ENCODE measurements at places on chromosomes 5 and 9.
A peak's percentile ranks its signal among the peaks of the same experiment; 100 is the strongest.

DNA sequence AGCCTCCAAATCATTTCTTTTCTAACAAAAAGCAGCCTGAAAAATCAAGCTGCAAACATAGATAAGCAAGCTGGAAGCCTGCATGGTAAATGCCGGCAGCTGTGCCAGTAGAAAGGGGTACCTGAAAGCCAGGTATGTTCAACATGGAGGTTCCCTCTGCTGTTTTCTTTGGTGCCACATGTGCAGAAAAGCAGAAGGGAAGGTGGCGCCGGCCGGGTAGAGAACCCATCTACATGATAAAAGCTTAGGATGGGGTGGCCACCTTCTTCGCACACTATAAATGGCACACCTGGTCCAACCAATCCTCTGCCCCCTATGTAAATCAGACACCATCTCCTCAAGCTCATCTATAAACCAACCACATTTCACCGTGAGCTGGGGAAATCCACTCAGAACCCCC is 268.9 kb upstream of the IRX2 start:
- DNase-seq, result no peak

DNA sequence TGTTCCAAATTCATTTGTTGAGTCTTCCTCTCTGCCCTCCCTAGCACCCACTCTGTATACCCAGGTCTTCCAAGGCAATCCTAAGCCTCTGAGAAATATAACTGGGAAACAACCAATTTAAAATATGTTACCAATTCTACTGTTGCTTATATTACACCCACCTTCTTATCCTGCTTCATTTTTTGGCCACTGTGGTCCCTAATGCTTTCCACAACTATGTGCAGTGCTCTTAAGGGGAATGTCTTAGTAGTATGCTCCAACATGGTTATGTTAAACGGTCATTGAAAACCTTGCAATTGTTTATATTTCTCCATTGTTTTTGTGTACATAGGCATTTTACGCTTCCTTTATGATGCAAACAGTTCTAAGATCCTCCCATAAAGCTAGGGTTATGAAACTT is 273.1 kb upstream of the HAPLN1 start:
- no peak for DNase-seq

- DNase-seq, result no peak
Measured at GRCh38 chr9:14670718-14671117, 22.5 kb downstream of the ZDHHC21 start.

GRCh38 chr9:36382484-36382883 is 17.6 kb downstream of the RNF38 start:
- no peak for DNase-seq

GRCh38 chr5:29984156-29984540 is 1209.3 kb upstream of the CDH6 start:
- no peak for DNase-seq

DNA sequence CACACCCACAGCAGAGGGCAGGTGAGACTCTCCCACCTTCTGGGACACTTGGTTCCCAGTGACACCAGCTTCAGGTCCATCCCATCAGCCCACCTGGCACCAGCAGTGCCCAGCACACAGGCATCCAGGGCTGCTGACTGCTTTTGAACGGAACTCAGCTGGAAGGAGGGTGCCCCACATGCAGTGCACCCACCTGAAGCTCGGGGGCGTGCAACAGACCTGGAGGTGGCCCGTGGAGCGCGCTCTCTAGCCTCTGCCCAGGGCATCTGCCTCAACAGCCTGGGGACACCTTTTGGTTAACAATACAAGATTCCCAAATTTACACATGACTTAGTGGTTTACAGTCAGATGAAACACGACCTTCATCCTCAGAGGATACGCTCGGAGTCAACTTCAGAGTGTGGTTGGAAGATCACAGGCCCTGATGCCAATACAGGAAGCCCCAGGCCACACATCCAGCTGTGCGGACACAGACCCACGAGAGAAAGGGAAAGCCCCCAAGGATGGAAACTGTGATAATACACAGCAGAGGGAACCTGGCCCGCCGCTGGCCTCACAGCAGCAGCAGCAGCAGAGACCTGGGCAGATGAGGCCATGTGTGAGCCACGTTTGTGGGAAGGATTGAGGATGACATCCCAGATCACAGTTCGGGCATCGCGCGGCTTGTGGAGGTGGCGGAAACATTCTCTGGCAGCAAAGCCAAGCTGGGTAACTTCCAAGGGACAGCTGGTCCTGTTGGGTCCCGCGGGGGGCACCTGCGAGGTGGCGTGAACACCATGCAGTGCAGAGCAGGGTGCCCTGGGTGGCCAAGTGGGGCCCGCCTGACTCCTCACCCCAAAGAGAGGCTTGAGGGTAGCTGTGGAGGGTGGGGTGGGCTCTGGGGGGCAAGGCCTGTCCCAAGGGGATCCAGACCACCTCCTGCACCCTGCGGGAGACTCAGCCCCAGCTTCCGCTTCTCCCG is 64.0 kb downstream of the SECISBP2 start:
- no peak for DNase-seq

- DNase-seq, result peak; percentile 13
Measured at GRCh38 chr5:126544087-126544740, 50.8 kb downstream of the ALDH7A1 start.

- no peak for DNase-seq
Measured at GRCh38 chr5:80152778-80153177, 103.1 kb downstream of the SERINC5 start.

GRCh38 chr9:101176384-101176783 is 147.9 kb downstream of the PLPPR1 start:
- no peak for DNase-seq

DNA sequence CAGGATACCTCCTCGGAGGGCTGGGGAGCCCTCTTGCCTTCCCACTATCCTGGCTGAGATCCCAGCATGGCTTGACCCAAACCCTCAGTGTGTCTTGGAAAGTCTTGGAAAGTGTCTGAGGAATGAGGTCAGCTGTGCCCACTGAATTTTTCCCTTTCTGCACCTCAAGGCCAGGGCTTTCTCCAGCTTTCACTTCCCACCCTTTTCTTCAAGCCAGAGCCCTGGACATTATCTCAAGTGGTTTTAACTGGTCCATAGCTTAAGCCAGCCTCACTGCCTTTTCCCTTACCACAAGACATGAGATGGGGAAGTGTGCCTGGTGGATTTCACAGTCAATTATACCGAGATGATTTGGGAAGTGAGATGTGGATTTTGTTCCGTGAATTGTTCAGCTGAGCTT is 35.7 kb upstream of the LHX2 start:
- no peak for DNase-seq

GRCh38 chr5:174775081-174775480 is 50.7 kb downstream of the MSX2 start:
- no peak for DNase-seq

GRCh38 chr5:132837868-132838267 is 7.4 kb upstream of the SHROOM1 start:
- DNase-seq, result no peak

DNA sequence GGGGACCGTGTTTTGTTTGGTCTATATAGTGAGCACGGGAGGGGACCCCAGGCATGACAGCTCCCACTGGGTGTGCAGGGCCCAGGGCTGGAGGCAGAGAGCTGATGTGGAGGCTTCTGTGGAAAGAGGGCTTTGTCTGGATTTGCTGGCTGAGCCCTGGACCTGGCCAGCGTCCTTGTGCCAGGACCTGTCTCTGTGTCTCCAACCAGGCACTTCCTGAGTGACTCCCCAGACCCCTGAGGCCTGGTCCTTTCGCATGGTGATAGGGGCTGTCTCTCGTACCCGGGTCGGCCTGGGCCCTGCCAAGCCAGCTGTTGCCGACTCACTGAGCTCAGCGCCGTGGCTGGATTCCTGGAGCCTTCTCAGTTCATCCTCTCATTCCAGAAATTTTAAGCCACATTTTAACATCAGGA is 77.6 kb downstream of the ADAMTS2 start:
- DNase-seq, result no peak

DNA sequence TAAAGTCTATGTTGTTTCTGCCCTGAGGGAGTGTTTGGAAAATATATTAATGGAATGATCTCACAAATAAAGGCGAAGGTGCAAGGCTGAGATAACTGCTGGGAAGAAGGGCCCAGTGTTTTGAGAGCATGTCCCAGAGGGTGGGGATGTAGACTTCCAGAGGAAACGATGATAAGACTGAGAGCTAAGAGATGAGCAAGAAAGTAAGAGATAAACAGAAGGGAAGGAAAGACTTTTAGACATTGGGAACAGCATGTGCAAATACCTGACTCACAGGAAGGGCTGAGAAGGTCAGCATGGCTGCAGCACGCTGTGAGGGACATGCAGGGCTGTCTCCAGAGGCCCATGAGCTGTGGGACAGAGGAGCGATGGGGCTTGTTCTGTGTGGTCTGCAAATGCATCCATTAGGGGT is 19.9 kb upstream of the ADRB2 start:
- no peak for DNase-seq

GRCh38 chr5:60505373-60506171 is 194.4 kb downstream of the DEPDC1B start:
- no peak for DNase-seq

DNA sequence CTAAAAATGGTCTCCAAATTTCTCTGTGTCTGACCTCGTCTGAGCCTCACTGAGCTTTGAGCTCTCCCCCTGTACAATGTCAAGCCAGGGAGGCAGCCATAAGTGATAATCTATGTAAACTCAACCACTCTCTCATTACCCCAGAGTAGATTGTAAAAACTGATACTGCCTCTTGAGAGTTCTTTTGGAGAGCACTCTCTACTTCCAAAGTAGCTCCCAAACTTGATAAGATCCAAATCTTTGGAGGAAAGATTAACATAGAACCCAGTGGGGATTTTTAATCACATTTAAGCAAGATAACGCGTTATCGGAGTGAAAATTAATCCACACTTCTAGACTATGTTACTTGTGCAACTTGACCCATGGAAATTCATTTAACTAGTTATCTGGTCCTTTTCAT is 54.9 kb downstream of the TMEM167A start:
- DNase-seq, result no peak

DNA sequence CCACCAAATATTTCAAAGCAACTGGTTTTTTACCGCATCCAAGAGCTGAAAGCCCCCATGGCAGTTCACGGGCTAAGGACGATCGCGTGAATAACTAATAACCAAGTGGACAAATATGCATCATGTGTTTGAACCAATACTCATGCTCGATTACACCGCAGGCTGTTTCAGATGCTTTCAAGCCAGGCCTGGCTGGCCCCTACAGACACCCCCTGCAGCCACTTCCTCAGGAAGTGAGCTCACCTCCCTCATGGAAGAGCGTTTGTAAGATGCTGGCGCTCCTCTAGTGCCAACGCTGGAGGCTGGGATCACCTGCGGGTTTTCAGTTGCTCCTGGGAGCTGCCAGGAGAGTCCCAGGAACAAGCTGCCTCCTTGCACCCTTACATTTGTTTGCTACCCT is 53.9 kb upstream of the PTCH1 start:
- no peak for DNase-seq

- DNase-seq, result no peak
Measured at GRCh38 chr5:112646139-112646936, 91.3 kb upstream of the APC start.

DNA sequence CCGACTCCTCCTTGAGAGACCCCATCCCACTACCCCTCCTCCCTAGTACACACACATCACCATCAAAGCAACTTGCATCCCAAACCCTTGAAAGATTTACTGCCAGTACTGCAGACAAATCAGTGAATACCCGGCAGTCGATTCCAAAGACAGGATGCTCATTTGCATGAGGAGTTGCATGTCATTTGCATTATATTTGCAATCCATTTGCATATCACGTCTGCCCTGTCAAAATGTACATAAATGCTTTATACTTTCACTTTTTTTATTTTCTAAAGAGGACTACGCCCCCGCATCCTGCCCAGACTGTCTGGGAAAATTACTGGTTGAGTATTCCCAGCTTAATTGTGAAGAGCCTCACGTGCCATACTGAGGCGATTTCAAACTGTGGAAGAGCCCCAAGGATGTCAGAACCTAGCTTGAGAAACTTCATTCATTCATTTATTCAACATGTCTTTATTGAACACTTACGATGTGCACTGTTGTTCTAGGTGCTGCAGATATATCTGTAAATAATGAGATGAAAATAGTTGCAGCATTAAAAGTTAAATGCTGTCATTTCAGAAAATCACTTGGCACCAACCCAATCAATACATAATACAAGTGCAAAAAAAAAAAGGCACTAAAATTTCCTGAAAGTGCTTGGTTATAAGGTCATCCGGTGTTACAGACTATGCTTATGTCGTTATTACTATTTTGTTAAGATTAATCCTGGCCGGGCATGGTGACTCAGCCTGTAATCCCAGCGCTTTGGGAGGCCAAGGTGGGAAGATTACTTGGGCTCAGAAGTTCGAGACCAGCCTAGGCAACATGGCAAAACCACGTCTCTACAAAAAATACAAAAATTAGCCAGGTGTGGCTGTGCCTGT is 17.2 kb upstream of the SIL1 start:
- DNase-seq, result no peak

DNA sequence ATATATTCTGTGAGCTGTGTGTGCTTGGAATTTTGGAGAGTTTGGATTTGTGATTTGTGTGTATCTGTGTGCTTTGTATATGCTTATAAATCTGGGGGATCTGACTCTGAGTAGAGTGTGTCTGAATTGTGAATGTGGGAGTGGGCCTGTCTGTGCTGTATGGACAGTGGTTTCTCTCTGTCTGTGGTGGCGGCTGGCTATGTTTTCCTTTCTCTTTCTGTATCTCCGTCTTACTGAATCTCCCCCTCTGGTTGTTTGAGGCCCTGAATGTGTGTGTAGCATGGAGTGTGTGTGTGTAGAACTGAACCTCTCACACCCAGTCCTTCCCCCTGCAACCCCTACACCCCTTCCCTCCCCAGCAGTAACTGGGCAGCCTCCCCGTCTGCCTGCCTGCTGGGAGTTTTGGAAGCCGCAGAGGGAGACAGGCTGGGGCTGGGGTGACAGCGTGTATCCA is 4.7 kb downstream of the CXXC5 start:
- DNase-seq, result no peak

GRCh38 chr5:146645342-146645741 is 129.4 kb upstream of the GPR151 start:
- DNase-seq, result peak; percentile 97

DNA sequence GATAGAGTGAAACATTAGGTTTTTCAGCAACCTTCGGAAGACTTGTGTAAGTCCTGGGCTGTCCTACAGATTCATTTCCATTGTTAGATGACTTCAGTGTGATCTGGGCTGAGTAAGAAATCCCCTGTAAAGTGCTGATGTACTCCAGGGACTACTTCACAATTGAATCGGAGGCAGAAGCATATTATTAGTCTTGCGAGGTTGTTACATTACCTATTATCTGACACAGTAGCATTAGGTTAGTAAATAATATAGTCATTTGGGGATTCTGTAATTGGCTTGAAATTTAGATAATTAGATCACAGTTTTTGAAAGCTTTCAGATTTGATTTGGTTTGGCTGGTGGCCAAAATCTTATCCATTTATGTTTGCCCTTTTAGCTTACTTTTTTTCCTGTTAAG is 62.4 kb downstream of the DMRT1 start:
- no peak for DNase-seq

- no peak for DNase-seq
Measured at GRCh38 chr9:75669721-75670120, 220.8 kb upstream of the PCSK5 start.
